ENCODE measurements at places on chromosomes 13 and 19. TPM values are rescaled to one million over a fixed set of nuclear protein-coding genes. Genes with fewer than 3 reads are reported as not detected.

DNA sequence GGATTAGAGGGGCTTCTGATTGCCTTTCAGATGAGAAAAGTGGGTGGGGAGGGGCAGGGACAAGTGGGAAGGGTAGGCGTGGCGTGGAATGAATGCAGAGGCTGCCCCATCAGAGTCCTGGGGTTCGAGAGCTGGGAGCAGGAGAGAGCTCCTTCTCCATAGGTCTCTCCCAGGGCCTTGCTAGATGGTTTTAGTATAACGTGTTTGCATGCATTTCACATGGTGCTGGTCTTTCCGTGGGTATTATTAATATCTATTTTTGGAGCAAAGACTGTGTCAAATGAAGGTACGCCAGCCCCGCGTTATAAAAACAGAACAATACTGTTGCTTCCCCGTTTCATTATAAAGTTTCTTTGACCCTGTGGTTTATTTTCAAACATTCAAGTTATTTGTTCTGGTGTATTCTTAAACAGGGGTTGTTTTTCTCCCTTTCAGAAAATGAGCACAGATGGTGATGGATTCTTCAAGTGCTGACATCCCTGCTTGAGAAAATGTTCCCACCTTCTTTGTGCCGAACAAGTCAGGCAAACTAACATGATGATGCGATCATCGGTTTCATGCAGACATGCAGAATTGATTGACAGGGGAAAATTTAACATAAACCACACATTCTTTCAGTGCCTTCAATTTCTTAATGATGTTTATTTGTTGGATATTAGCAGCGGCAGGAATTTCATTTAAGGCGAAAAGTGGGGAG, 62.1 kb upstream of the ZNF536 start:
- DNase-seq, result no peak

GRCh38 chr19:50272263-50272897, 56.8 kb downstream of the KCNC3 start:
- no peak for DNase-seq

- no peak for DNase-seq
These were observed 360 bp upstream of the ZNF69 start for GRCh38 chr19:11887234-11887610.

DNA sequence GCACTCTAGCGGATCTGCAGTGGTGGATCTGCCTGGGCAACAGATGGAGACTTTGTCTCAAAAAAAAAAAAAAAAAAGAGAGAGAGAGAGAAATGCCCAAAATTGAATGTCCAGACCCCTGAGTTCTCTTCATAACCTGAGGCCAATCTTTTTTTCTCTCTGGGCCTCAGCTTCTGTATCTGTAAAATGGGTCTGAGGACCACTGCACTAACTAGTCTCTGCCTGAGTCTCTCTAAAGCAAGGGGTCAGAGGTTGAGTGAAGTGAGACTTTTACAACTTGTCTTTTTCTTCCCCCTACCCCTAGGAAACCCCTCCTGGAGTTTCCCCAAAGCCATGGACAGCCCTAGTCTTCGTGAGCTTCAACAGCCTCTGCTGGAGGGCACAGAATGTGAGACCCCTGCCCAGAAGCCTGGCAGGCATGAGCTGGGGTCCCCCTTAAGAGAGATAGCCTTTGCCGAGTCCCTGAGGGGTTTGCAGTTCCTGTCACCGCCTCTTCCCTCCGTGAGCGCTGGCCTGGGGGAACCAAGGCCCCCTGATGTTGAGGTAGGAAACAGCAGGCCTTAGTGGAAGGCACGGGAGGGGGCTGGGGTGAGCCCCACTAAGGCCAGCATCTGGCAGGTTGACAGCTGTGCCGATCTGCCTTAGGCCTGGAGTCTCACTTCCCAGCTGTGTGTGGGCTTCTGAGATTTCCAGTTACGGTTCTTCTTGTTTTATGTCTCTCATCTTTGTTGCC, 1.8 kb downstream of the TMEM91 start:
- DNase-seq, result no peak

DNA sequence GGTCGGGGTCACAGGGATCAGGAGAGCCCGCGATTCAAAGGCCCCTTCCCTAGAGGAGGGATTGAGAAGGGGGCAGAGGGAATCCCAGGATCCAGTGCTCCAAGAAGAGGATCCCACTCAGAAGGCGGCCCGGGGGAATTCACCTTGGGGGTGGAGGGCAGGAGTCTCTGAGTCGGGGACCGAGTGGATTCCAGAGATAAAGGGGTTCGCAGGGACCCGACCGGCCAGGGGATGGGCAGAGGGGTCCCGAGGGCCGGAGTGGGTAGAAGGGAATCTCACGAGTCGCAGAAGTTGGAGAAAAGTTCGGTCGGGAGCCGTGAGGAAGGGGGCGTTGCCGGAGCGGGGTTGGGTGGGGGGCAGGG, 261 bp downstream of the PRKD2 start:
- DNase-seq, result no peak

DNA sequence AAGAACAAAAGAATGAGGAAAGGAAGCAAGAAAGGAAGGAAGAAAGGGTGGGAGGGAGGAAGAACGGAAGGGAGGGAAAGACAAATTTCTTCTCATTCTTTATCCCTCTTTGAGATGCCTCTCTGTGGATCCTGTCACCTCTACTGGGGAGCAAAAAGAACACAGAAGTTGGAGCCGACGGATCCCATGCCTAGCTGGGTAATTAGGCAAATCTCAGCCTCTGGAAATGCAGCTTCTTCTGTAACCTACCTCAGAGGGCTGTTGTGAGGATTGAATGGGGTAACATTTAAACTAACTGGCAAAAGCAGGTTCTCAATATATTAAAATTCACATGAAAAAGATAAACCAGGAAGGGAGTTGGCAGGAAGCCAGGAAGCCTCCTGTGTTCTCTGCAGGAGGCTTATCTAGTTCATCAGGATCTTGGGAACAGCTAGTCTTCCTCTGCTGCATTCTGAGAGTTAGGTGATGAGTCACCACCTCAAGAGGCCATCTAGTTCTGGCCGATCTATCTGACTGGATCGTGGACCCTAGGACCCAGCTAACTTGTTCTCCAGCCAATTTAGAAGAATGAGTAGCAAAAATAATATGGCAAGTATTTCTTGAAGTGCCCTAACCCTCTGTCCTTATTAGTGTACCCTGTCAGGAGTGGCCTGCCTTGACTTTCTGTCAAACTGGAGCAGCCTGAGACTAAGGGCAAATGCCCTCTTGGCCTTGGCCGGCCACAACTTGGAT, 15.2 kb upstream of the CPB2 start:
- DNase-seq, result no peak

DNA sequence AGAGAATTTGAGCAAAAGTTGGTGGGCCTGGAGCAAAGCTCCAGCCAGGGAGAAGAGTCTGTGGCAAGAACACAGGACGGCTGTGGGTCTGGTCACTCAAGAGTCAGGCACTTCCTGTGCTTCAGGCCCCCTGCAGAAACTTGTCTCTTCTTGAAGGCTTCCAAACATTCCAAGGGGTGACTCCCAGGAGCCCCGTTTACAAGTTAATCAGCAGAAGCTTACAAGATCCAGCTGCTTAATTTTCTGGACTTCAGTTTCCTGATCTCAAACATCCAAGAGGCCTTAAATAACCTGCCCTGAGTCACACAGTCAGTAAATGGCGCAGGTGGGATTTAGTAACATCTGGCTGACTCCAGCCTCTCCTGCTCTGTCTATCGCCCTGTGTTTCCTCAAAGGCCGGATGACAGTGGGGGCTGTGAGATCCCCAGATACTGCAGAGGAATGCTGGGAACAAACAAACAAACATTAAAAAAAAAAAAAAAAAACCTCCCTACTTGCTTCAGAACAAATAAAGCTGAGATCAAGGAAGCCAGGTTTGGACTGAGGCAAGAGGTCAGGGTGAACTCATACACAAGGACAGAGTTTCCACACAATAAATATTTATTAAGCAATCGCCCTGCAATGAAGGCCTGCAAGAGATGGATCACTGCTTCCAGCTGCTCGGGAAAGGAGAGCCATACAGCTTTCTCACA, 175.4 kb upstream of the RFC3 start:
- no peak for DNase-seq

GRCh38 chr13:114079601-114080536, 52.6 kb downstream of the RASA3 start:
- no peak for DNase-seq

GRCh38 chr13:46757640-46758039, 39.3 kb downstream of the ESD start:
- DNase-seq, result no peak

GRCh38 chr13:37869756-37870488, at the start of gene TRPC4:
TSS of gene TRPC4 (minus strand) at chr13:37869772. CDS start at chr13:37783333, 86,439 bp downstream.
- DNase-seq, result no peak

GRCh38 chr19:708154-709143, at the start of gene PALM:
TSS of gene PALM (plus strand) at chr19:708935. CDS start at chr19:709147, 212 bp downstream.
- DNase-seq, result no peak

DNA sequence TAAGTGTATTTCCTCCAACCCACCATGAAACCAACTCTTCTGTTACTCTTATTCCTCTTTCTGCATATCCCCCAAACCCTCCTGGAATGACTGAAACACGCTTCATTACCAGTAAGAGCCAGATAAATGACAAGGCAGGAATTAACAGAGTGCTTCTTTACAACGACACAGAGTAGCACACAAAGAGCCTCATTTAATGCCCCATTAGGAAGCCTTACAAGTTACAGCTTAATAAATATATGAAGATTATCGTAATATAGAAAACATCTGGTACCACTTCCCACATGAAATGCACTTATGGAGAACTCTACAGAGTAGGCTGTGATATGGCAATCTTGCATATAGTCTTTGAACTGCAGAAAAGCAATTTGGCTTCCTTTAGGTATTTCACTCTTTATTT, 116.8 kb downstream of the ENOX1 start:
- DNase-seq, result no peak

GRCh38 chr19:28632371-28633080, 580.4 kb downstream of the UQCRFS1 start:
- DNase-seq, result no peak

DNA sequence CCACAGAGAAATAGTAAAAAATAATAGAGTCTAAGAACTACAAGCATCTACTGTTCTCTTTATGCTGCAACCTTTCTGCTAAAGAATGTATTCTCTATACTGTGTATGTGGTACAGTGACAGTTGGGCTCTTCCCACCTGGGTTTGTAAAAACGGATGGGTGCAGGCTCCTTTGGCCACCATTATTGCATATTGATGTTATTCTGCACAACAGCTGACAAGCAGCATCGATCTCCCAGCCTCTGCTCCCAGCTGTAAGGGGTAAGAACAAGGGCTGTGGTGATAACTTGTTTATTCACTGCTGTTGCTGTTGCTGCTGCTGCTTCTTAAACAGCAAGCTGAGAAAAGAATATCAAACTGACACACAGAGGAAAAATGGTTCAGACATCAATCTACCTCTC, 56.1 kb downstream of the KCNRG start:
- no peak for DNase-seq

- DNase-seq, result no peak
These were observed 7.0 kb upstream of the PLA2G4C start for GRCh38 chr19:48117515-48118130.

GRCh38 chr19:2546128-2547032, 70.5 kb downstream of the GADD45B start:
- DNase-seq, result no peak

GRCh38 chr19:54147676-54148075, 10.1 kb downstream of the CNOT3 start:
- DNase-seq, result no peak

DNA sequence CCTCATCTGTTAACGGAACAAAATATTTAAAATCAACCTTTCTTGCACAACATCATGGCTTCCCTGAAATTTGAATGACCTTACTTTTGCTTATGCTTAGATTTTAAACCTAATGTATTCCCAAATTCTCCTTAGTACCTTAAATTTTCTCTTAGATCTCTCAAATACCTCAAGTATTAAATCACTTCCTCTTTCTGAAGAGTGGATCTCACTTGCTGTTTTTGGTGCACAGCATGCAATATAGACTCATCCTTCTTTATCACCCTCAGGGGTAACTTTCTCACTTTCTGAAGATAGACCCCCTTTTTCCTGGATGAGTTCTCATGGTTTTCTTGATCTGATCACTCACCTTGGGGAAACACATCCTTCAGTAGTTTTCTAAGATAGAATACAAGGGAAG, 871.7 kb downstream of the DACH1 start:
- no peak for DNase-seq

DNA sequence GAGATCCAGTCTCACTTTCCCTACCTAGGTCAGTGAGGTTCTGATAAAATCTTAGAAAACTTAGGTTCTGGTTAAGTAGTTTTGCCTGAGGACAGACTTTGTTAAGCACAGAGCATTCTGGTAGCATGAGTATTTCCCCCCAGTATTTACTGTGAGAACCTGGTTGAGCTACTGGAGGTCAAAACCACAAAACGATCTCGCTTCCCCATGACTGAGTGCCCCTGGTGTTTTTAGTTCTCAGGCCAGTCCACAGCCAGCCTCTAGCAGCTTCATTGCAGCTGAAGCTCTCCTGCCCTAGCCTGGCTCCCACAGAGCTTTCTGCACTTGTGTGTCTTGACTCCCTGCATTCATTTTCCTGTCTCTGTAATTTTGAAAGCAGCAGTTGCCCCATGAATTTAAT, 1138.2 kb downstream of the UQCRFS1 start:
- DNase-seq, result no peak

GRCh38 chr13:94305033-94305432, 174.4 kb downstream of the DCT start:
- no peak for DNase-seq

DNA sequence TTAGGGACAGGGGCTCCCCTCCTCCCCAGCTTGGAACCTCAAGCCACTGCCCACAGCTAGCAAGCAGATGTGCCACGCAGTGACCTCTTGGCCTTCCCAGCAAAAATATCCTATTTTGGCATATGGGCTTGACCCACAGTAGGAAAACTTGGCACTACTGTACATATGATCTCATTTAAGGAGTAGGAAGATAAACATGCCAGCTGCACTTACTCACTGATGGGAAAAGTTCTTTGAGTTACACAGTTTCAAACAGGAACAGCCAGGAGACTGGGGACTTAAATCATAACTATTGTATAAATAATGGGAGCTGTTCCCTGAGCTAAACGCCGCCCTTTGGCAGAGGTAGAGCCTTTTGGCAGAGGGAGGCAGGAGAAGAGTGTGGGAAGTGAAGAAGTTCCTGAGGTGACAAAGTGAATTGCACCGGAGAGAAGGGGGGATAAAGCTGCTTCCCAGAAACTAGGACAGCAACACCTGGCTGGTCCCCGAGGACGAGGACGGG, 6.1 kb downstream of the SACS start:
- no peak for DNase-seq

DNA sequence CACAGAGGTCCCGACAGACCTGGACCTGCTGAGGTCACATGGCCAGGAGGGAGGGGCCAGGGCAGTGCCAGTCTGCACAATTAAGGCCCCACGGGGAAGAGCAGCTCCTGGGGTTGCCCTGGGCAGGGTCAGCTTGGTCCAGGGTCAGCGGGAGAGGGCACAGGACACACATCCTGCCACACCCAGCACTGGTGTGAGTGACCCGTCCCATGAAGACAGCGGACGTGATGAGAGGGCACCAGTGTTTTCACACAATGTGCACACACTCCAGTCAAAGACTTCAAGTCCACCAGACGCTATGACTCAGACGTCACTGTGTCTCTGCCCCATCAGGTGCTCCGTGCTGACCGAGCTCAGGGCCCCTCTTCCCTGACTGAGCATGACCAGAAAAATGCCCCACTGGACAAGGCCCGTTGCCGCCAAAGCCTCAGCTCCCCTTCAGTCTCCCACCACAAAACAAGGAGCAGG, 4.2 kb downstream of the TMEM259 start:
- no peak for DNase-seq

HNRNPL gene
- total RNA-seq, result 457 TPM

LILRA2 gene
- total RNA-seq, result not detected

CRX gene
- total RNA-seq, result not detected

MBD3L2B gene
- not detected for total RNA-seq

STK24 gene
- 204 TPM for total RNA-seq

DOHH gene
- total RNA-seq, result 11.1 TPM

FCER2 gene
- total RNA-seq, result 0.95 TPM

ZNF667 gene
- not detected for total RNA-seq

DIRAS1 gene
- not detected for total RNA-seq

ZNF784 gene
- total RNA-seq, result 6.4 TPM

Measured in activated CD4-positive, alpha-beta memory T cell treated with anti-CD3 and anti-CD28 coated beads, Interleukin-2, amount 10 ng/mL, durations not matched to agents 7 days and 5 days (primary cell).